LHCN-M2 (cell line): ENCODE measurements at places on chromosomes 3 and 15. TPM values are rescaled to one million over a fixed set of nuclear protein-coding genes. Genes with fewer than 3 reads are reported as not detected.

GRCh38 chr15:44782516-44782915 lies 46.2 kb downstream of the TRIM69 start:
- peak; percentile 94 for DNase-seq

DNA sequence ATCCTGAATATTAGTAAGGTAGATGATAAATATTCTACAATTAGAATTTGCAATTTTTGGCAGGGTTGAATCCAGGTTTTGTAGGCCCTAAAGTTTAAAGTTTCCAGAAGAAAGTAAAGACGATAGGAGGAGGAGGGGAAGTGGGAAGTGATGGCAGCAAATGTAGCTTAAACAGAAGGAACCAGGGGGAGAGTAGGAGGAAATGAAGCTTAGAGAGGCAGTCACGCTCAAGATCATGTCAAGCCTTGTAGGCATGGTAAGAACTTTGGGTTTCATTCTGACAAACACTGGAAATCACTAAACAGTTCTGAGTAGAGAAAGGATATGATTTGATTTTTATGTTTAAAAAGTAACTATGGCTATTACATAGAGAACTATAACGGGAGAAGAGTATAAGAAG lies 63.9 kb downstream of the NR2E3 start:
- no peak for DNase-seq

DNA sequence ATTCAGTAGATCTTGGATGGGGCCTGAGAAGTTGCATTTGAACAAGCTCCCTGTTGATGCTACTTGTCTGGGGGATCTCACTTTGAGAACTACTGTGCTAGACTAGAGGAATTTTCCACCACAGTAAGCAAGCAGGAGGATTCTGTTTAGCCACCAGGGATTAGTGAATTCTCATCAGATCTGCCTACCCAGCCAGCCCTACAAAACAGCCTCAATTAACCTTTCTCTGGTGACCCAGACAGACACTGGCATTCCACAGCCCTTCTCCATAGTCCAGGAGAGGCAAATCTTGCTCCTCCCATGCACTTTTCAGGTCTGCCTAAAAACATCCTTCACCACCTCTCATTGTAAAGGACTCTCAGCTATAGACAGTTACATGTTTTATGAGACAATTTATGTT lies 16.7 kb upstream of the MYH15 start:
- DNase-seq, result no peak

Gene MAPKBP1
- 18.3 and 20.7 TPM in 2 replicates for total RNA-seq

Gene SERPINI2
- not detected in 2 replicates for total RNA-seq

DNA sequence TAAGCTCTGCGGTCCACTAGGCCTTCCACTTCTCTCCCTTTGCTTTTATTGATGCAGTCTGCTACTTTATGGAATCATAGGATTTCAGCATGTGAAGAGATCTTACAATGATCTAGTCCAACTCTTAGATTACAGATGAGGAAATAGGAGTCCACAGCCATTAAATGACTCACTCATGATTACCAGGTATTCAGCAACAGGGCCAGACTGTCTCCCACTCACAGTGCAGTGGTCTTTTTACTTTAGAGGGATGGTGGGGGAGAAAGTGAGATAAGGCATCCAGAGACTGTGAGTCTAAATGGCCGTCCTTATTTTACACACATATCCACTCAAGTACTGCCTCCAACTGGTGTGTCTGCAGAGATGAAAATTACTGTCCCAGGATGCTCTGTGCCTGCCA lies 88.5 kb upstream of the SKOR1 start:
- no peak for DNase-seq

GRCh38 chr3:54744291-54744690 lies 183.6 kb downstream of the LRTM1 start:
- no peak for DNase-seq

DNA sequence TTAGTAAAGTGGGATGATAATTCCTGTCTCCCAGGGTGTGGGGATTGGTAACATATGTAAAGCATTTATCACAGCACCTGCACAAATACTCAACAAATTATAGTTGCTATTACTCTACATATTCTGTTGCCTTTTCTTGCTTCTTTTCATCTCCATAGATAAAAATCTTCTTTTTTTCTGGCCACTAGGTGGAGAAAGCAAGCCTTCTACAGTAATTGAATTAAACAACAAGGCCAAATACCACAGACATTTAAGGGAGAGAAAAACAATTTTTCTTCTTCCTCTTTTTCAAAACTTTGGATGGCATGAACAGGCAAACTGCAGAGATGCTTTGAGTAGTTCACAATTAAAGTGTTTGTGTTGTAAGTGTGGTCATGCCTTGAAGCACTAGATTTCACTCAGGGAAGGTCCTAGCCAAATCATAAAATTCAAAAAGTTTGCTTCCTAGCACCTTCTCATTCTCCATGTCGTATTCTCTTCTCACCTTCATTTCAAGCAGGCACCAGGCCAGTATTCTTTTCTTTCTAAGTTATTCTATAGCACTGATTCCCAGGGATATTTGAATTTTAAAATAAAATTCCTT lies 493.4 kb upstream of the TGFBR2 start:
- DNase-seq, result peak; percentile 69

Gene MYL3
- total RNA-seq, result not detected in 2 replicates

Gene HACL1
- total RNA-seq, result 18.9 and 20.2 TPM in 2 replicates

- no peak for DNase-seq
These were observed 38.8 kb downstream of the LMCD1 start for GRCh38 chr3:8540456-8540855.

DNA sequence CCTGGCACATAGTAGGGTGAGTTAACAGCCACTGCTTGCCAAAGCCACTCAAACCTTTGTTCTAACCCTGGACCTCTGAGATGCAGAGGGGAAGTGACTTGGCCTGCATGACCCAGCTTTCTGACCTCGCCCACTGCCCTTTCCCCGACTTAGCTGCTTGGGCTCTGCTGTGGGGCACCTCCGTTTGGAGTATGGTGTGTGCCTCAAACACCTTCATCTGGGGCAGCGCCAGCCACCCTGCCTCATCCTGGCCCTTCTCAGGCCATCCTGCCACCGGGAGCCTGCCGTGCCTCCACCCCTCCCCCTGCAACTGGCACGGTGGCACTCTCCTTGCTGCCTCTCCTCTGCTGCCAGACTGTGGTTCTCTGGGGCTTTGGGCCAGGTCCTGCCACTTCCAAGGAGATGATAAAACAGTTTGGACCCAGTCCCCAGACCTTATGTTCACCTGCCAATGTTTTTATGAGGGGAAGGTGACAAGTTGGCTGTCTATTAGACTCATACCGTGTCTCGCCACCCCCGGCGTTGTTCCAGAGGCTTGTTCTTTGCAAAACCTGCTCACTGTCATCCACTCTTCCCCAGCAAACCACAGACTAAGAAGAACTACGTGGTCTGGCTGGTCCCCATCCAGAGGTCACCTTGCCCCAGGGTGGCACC lies 32.2 kb downstream of the SLC6A6 start:
- no peak for DNase-seq

GRCh38 chr3:127541320-127541719 lies 49.2 kb downstream of the TPRA1 start:
- DNase-seq, result no peak

DNA sequence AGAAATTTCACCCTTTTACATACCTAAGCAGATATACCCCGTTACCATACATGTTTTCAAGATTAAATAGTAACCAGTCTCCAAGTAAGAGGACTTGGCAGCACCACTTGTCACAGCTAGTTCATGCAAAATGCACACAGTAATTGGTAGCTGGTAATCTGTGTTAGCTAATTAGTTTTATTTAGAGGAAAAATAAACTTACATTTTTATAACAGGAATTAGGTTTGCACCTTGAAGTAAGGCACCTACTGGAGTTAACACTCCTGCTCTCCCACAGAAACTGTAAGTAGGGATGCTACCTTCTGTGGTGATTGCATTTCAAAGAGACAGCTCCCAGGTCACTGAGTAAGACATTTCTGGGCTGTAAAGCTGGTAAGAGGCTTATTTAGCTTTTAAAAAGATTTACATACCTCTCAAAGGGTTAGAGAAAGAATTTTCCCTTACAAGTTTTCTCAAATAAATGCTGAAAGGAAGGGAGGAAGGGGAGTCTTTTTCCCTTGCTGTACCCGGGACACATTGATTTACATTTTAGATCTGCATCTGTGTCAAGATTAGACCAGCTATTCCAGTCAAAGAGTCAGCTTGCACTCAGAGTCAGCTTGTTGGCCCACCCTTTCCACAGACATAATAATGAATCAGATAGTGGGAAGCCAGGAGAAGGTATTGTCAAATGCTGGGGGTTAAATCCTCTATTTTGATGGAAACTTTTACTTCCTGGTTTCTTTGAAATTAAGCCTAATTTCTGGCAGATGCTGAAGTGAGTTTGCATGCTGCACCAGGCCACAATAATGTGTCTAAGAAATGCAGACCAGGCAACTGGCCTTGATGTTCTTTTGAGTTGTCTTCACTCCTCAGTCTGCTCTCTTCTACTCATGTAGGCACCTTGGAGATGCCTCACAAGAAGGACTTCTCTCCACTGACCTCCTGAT lies 77.6 kb upstream of the CHD2 start:
- DNase-seq, result no peak

DNA sequence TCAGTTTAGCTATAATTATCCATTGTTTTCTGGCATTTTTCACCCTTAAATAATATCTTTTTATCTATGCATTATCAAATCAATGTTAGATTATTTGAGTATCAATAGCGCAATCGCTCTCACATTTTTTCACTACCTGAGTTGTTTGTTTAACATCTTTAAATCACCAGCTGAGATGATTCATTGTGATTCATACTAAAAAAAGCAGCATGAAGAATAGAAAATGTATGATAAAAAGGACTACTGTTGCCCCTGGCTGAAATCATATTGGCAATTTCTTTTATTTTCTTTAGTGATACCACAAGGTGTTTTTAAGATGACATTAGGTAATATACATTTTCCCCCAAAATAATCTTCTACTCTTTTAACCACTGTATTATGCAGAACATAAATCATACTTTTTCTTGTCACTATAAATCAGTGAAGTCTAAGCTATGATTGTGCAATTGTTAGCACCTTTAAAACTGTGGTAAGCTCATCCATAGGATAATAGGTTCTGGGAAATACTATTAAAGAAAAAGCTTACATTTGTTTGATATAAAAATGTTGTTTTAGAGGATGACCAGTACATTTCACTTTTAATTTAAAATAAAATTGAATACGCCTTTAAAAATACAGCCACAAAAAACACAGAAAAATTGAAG lies 889.1 kb downstream of the NAALADL2 start:
- DNase-seq, result peak; percentile 9

DNA sequence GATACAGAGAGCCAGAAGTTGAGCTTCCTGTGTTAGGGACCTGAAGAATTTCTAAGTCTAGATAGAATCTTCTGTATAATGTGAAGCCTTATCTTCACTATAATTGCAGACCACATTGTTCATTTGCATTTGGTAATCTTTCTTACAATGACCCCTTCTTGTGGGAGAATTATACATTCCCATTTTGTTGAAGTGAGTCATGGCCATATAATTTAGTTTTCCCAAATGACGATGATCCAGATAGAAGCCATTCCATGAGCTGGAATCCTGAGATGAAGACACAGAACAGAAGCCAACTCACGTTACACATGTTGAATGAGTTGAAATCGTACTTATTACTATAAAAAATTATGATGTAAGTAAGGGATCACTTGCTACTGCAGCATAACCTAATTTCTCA lies 187.8 kb downstream of the TUSC7 start:
- no peak for DNase-seq

Gene ZNF80
- 0.06 TPM in 1 of 2 replicates, not detected in the other for total RNA-seq

DNA sequence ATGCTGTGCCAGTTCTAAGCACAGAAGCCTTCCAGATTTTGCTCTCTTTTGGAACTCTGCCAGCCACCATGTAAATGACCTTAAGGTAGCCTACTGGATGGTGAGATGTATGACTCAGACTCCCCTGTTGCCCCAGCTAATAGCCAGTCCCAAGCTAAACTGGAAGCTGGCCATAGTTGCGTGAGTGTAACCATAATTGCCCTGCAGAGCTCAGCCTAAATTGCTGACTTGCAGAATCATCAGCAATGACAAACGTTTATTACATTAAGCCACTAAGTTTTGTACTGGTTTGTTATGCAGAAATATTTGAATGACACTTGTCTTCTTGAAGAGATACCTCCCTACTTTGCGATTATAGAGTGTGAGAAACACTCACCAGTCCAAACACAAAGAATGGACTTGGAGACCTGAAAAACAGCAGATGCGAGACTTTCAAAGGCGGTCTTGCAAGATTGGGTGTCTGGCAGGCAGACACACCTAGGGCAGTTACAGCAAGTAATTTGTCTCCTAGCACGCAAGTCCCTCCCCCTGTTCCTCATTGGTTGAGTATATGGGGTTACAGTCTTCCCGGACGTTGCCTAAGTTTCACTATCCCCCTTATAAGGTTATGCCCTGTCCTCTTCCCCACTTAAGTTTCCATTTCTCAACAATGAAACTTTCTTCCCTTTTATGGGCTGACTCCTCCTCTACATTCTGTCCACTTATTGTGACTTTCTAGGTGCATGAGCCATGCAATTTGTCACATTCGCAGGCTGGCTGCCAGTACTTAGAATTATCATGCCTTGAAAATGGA lies 83.6 kb upstream of the XCR1 start:
- DNase-seq, result peak; percentile 94

Gene NANOGP8
- 0.29 TPM in 1 of 2 replicates, not detected in the other for total RNA-seq

DNA sequence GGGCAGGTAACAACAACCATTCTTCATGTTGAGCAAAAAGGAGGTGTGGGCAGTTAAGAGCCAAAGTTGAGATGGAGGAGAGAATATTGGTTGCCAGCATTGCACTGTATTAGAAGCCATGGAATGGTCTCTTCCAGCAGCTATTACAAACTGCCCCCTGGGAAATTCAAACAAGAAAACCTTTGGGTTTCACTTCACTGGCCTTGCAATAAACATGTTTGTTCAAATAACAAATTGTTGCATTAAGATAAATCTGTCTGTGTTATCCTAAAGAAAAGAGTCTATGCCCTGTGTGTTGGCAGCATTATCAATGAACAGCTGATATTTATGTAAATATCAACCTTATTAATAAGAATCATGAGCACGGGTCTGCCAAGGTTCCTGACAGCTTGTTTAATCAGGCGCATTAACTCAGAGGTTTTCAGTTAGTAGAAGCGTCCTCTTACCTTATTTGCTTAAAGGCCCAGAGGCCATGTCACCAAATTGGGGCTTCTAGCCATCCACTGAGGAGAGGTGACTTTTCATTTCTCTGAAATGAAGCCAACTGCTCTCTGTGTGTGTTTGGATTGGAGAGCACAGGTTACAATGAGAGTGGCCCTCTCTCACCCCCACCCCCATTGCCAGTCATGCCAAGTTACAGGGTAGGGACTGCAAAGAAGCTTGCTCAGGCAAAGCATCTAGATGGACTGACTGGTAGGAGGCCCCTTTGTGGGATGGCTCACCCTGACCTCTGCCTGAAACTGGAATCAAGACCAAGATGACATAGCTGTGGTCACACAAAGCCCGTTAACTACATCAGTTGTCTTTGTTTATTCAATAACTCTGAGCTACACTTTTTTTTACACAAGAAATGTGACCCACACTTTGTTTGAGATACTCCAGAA lies 10.5 kb downstream of the FILIP1L start:
- DNase-seq, result peak; percentile 84
